ENCODE measurements at places on chromosomes 1 and 21.

DNA sequence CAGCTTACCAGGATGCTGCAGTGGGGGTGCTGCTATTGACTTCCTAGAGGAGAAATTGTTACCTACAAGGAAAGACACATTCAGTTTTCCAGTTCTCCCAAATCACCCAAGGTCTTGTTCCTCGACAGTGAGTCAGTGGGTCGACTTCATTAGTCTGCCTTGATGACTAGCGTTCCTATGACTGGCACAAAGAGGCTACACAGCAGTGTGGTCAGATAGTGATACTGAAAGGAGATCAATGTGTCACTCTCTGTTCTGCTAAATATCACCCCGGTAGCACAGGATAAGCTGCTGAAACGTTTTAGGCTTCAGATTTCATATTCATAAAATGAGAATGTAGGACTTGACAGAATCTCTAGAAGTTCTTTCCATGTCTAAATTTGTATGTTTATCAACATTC, 357.4 kb downstream of the LMX1A start:
- DNase-seq, result no peak

- DNase-seq, result no peak
Observed at GRCh38 chr1:89171067-89171438, 4.8 kb downstream of the GBP7 start.

DNA sequence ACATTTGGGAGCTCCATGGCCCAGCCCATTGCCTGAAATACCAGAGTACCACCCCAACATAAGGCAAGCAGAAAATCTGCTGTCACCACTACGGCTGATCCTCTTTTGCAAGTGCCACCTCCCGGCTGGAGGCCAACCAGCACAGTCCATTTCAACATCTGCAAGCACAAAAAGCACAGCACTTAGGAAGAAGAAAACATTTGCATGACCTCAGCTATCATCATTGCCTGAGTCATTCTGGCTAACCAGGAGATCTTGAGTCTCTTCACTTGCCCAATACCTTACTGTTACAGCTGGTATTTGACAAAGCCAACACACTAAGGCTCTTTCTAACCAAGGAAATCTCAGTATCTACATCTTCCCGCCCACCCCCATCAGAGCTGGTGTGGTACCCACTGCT, 55.9 kb downstream of the NEK7 start:
- DNase-seq, result no peak

- DNase-seq, result peak; percentile 25
Observed at GRCh38 chr1:161074676-161075368, 5.1 kb upstream of the ARHGAP30 start.

DNA sequence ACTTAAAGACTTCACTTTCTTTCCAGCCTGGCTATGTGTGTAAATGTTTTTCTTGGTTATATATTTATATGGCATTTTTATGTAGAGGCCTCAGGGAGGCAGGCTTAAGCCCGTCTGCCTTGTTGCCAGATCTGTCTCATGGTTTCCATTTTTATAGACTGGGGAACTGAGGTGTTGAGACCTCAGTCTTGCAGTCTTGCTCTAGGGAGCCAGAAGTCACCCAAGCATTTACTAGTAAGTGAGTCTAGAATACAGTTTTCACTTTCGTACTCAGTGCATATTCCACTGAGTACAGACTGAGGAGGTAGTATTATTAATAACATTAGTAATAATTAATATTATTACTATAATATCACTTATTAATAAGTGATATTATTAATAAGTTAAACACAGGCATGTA, 161.4 kb downstream of the UCK2 start:
- no peak for DNase-seq

GRCh38 chr21:43819511-43820405, 30.4 kb downstream of the RRP1 start:
- DNase-seq, result no peak

DNA sequence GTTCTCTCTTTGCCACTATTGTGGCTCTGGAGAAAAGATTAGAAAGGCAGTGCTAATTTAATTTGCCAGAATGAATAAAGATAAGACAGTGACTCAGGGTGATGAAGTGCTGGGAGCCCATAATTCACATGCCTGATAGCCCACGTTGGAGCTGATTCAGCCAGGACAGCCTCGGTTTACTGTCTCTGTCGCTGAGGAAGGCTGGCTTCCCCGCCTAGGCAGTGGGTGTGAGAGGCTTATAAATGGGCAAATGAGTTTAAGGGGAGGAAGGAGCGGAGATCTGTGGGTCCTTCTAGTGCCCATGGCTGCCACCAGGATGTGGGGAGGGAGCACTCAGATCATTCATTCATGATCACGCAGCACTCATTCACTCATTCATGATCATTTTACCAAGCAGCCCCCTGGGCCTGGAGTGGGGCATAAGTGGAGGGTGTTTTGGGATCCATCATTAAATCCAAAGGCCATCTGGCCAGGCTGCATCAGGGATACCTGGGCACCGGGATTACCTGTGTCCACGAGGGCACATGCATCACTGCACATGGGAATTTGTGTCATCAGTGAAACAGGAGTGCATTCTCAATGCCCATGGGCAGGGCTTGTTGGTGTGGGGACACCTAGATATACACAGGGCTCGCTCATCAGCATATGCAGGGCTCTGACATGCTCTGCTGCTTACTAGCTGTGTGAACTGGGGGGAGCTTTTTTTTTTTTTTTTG, 315.4 kb downstream of the MATN1 start:
- DNase-seq, result no peak

- no peak for DNase-seq
Observed at GRCh38 chr1:219560856-219561255, 52.0 kb downstream of the ZC3H11B start.

GRCh38 chr1:32040711-32041110, 27.0 kb downstream of the KHDRBS1 start:
- DNase-seq, result no peak

DNA sequence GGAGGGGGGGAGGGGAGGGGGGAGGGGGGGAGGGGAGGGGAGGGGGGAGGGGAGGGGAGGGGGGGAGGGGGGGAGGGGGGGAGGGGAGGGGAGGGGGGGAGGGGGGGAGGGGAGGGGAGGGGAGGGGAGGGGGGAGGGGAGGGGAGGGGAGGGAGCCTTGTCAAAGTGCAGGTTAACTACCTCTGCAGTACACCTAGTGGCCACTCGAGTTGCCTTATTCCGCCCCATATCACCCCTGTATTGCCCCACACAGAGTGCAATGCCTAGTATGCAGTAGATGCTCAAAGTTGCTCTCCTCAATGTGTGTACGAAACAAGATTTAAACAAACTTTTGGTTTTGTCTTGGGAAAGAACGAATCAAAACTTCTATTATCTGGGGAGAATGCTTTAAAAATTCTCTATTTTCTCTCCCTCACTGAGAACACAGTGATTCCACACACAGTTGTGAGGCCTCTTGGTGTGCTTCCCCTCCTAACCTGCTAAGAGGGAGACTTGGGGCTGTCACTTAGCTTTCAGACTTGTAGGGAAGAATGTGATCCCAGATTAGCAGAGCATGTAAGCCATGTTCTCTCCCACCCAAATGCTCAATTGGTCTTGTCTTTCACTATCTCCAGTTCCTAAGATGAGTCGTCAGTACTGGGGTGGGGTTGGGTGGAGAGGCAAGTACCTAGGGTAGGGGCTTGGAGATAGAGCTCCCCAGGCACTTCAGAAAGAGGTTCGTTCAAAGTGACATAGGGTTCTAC, 79.7 kb upstream of the MAP10 start:
- DNase-seq, result no peak

- peak; percentile 13 for DNase-seq
Observed at GRCh38 chr1:237012788-237013383, 8.6 kb upstream of the MT1HL1 start.

DNA sequence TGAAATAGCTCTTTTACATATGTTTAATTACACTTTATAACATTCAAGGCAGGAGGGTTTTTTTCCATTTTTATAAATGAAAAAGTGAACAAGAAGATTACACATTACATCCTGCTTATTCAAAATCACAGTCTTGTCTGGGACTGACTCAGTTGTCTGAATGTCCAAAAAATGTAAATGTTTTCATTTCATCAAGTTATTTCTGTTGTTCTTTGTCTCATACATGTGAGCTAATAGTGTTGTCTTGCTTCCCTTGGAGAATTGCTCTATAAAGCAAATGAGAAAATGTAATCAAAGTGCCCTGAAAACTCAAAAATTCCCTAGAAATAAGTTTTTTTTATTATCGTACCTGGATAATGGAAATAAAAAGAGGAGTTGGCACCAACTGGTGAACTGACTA, 242.9 kb downstream of the GRIK1 start:
- no peak for DNase-seq

DNA sequence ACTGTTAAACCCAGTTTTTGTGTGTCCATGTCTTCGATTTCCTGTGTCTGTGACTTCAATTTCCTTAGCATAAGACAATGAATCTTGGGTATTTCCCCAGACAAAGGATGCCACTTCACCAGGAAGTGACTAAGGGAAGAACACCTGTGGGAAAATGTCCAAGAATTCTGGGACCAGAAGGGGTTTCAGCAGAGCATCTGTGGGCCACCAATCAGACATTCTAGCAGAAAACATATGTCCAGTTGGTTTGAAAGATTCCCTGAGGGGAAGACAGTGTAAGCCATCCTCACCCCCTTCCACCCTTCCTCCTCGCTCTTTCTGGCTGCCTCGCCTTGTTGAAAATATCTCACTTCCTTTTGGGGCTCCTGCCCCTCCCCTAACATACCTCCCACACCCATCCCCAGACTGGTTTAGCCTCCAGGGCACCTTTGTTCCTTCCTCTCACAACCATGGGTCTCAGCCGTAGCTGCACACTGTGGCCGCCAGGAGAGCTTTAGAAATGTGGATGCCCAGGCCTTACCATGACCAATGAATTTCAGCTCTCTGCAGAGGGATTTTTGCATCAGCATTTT, 25.5 kb upstream of the IFNAR1 start:
- no peak for DNase-seq

DNA sequence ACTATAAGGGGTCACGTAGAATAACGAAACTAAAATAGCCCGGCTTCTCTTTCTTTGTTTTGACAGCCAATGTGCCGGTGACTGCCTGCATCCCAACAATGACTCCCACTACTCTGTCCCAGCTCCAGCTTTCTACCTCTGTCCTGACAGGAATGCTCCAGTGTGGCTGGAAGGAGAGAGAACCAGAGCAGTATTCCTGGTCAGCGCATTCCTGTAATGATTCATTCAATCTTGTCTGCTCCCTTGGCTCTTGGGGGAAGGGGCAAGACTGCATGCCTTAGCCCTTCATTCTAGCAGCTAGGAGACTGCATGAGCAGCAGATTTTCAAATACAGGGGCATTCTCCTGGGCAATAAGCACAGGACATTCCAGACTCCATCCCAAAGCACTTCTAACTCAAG, 132.1 kb upstream of the PRMT6 start:
- DNase-seq, result no peak

Measured in eye (tissue), 1 donor.